ENCODE measurements at places on chromosomes 2 and 18.

- DNase-seq: no peak
Measured at GRCh38 chr2:190205657-190206056, 114.0 kb downstream of the HIBCH start.

- no peak for DNase-seq
Measured at GRCh38 chr2:164554487-164554886, 66.8 kb downstream of the GRB14 start.

DNA sequence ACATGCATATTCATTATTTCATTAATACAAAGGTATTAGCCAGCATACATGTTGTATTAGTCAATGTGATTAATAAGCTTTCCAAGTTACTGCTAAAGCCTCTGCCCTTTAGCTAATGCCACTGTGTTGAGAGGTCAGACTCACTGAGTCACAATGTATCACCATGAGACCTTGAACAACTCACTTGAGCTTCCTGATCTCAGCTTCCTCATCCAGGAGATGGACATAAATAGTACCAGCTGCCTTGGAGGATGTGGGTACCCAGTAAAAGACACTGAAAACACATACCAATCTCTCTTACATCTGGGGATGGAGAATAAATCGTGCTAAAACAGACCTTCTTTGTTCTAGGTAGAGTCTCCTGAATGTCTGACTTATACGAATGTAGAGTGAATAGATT is 224.6 kb downstream of the EPHA4 start:
- no peak for DNase-seq

DNA sequence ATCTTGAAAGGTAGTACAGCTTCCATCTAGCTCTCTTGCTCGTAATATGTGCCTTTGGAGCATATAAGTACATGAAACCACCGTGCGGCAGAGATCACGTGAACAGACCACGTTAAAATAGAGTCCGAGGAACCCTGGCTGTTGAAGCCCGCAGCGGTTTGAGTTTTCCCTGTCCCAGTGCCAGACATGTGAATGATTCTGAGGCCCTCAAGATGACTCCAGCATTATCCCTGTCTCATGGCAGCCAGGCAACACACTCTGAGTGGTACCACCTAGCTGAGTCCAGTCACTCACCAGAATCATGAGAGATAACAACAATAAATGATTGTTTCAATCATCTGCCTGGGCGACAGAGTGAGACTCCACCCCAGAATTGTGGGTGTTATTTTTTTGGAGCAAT is 21.6 kb upstream of the AAK1 start:
- no peak for DNase-seq

DNA sequence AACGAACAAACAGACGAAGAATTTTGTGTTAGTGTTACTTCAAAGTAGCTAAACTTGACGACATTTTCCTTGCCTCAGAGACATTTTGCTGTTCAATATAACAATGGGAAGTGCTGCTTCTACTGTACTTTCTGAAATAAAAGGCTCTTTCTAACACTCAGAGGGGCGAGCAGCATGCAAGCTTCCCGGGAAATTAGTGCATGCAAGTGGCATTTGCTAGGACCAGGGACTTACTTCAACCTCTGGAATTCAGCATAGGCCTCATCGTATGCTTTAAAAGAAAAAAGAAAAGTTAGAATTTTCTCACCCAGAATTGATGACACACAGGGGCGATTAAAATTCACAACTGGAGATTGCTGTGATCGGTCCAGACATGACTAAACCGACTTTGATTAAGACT is 62.5 kb upstream of the LPIN2 start:
- DNase-seq: no peak

- DNase-seq: no peak
Measured at GRCh38 chr18:42444349-42444748, 489.3 kb downstream of the PIK3C3 start.
